ENCODE measurements at places on chromosomes 4 and X. TPM values are rescaled to one million over a fixed set of nuclear protein-coding genes. Genes with fewer than 3 reads are reported as not detected.

GRCh38 chr4:138562544-138562991 is 320.4 kb upstream of the SLC7A11 start:
- DNase-seq = no peak

DNA sequence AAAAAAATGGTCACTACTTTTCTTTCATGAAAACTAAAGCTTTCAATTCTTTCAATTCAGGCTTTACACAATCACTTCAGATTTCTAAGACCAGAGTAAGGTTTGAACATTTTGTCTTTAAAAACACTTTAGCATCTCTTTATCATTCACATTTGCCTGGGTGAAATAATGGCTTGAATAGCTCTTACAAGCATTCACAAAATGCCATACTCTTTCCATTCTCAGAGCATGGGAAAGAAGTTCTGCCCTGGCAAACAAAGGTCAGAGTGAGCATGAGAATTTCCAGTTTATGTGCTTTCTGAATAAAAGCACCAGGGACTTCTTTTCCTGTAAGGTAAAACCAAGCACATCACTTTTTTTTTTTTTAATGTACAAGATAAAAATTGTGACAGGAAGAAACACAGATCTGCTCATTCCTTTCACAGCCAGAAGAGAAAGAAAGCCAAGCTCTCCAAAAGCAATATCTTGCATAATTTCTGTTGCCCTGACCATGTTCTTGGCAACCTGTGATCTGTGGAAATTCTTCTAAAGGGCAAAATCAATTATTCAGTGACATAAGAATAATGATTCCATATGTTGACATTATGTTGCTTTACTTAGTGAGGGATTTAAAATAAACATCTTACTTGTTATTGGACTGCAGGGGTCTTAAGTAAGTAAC is 64.8 kb downstream of the CD40LG start:
- DNase-seq = no peak

Gene CXCL9
- total RNA-seq = 13.0 TPM

DNA sequence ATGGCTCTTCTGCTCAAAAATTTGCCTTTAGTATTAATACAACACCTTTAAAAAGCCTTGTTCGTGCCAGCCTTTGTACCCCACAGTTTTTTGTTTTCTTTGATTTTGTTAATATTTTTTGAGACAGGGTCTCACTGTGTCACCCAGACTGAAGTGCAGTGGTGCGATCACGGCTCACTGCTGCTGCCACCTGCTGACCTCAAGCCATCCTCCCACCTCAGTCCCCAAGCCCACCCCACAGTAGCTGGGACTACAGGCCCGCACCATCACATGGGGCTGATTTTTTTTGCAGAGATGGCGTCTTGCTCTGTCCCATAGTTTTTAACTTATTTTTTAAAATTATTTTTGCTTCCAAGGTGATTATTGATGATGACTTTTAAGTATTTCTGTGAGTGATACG is 134.0 kb downstream of the HTR2C start:
- no peak for DNase-seq

DNA sequence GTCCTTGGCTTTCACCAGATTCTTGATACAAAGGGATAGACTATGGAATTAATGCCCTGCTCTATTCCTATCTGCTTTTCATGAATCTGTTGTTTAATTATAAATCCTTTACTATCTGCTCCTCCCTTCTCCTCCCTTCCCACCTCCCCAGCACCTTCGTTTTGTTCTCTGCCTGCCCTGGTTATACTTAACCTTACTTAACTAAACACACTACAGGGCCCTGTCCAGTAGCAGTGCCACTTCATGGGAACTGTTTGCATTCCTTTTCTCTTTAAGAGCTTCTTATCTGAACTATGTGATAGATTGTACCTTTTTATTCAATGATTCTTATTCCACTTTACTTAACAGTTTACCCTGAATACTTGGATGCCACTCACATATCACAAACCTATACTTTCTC is 830 bp downstream of the HOPX start:
- no peak for DNase-seq

DNA sequence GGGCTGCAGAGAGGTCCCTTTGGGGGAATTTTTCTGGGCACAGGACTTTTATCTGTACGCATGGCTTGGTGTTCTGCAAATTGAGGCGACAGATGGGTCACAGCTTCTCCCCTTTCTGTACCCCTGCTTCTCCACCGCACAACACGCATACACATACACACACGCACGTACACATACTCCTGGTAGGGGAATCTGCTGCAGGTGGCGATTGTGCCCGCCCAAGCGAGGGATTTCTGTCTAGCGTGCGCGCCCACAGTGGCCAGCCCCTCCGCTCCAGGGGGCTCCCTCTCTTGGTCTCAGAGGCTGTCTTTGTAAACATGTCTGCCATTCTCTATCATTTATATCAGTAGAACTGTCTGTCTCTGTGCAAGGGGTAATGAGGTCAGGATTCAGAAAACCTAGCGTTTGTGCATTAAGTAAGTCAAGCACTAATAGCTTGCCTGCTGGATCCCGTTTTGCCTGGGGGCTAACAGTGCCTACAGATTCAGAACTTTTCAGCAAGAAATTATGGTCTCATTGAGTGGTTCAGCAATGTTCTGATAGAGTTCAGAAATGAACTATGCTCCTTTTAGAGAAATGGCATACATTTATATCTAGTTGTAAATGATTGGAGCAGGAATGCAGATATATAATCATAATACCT is 2.2 kb downstream of the GRID2 start:
- no peak for DNase-seq

DNA sequence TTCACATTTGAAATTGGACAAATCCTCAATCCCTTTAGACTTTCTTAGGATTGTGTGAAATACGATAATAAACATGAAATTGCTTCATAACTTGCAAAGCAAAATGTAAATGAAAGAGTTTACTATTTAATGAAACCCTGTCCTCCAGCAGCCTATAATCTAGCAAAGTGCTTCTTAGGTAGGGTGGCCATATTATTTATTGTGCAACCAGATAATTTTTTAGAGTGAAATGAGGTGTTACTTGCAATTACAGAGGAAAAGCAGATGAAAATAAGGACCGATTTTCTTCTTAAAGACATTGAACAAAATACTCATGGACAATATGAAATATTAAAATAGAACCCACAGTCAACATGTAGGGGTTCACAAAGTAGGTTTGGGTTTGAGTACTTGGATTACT is 116.2 kb upstream of the GALNT7 start:
- no peak for DNase-seq

GRCh38 chr4:122073615-122074014 is 78.5 kb upstream of the BLTP1 start:
- DNase-seq = no peak

Gene SUPT20HL2
- total RNA-seq = not detected

DNA sequence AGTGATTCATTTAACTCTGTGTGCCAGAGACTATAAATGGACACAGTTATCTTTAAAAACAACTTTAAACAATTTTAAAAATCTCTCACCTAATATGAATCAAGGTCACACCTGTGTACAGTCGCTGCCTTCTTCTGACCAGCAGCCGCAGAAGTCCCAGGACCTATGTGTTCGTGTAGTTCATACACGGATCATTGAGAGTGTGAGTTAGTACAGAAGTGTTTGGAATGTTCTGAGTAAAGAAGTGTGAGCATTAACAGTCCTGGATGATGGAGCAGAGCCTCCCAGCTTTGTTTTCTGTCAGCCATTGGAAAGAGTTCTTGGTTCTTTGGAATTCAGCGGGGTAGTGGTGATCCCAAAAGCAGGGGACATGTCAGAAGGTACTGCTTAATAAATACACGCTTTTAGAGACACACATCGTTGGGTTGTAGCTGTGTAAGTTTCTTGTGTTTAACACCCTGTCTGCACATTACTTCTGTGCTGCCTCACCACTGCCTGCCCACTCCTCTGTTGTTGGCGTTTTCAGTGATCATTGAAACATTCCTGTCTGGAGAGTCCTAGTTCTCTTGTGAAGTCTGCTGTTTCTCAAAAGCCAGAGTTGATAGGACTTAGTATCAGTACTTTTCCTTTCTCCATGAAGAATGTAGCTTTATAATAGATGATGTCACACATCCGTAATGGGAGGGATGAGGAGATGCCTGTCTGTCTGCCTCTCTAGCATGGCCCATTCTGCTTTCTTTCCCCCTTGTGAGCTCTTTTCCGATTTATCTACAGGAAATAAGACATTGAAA is 90.6 kb downstream of the PTTG2 start:
- DNase-seq = no peak

Gene GLRA3
- total RNA-seq = not detected

DNA sequence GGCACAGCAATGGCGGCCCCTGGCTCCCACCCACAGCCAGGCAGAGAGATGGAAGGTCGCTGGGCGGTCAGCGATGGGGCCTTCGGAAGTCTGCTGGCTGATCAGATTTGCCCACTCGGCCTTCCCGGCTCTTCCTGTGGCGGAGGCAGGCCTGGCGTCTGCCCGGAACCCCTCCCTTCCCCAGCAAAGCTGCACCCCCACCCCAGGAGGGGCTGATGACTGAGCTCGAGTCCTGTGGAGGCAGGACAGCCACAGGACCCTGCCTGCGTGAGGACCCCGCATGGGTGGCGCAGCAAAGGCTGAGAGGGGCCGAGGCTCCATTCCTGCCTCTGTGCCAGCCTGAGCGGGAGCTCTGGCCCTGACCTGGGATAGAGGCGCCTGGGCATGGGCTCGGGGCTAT is 34.8 kb downstream of the TACC3 start:
- DNase-seq = no peak

DNA sequence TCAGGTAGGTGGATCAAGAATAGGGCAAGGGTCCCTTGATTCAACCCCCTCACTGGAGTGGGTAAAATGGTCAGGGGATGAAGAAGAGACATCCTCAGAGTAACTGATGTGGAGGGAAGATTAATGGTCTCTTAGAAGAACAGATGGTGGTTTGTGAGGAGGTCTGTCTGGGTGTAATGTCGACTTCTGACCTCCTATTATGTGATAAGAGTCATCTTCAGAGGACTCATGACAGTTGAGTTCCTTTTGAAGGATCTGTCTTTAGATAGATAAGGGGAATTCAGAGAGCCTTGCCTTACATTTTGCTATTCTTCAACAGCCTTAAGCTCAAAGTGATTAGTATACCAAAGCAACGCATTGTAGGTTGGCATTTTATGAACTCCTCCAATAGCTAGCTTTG is 27.1 kb upstream of the MAGEA8 start:
- no peak for DNase-seq

Gene NMU
- total RNA-seq = 0.58 TPM

Gene HMX1
- not detected for total RNA-seq

Gene DGAT2L6
- not detected for total RNA-seq

DNA sequence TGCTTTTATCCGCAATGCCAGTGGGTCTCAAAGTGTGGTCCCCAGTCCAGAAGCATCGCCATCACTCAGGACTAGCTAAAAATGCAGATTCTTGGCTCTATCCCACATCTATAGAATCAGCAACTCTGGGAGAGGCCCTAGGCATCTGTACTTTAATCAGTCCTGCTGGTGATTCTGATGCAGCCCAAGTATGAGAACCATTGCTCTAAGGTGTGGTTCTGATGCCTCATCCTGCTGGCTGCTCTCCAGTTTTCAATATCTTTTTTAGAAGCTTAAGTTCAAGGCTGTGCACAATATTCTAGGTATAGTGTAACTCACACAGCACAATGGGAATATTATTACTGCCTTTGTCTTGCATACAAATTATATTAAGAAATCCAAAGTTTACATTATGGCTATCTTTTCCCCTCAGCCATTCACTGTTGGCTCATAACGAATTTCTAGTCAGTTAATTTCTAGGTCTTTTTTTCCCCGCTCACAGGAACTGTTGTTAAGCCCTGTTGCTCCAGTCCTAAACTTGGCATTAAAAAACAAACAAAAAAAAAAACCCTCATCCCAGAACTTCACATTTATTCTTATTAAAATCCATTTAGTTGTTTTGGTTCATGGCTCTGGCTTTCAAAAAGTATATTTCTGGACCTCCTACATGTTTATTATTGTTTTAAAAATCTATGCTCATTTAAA is 109.1 kb downstream of the PHEX start:
- DNase-seq = no peak

DNA sequence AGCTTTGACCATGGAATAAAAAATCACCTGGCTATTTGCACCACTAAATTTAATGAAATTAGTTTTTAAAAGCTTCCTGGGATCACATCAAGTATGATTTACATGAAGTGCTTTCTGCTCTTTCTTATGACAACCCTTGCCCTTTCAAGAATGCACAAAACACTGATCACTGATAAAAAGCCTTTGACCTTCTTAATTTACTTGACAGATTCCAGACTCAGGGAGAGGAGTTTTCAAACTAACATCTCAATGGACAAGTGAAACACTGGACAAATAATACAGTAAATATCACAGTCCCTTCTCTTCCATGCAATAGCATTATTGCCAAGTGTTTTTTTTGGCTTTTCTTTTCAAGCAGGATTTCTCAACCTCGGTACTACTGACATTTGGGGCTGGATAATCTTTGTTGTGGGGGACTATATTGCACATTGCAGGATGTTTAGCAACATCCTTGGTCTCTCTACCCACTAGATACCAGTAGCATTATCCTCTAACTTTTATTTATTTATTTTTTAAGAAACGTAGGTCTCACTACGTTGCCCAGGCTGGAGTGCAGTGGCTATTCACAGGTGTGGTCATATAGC is 86.3 kb downstream of the ZNF827 start:
- DNase-seq = no peak

DNA sequence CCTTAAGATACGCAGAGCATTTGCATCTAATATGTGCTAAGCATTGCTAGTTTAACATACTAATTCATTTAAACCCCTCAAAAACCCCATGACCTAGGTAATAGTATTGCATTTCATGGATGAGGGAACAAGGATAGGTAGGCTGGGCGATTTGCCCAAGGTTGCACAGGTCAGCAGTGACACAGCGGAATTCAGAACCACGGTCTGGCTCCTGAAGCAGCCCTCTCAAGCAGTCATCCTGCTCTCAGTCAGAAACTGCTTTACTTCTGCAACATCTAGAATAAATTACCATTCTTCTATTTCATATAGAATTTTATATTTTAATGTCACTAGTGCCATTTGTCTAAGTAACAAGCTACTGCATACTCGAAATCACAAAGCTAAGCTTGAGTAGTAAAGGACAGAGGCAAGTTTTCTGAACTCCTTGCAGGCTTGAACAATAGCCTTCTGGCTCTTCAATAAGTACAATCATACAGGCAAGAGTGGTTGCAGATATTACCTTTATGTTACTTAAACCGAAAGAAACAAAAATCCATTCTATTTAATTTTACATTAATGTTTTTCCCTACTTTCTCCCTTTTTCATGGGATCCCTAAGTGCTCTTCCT is 555 bp upstream of the SPP1 start:
- DNase-seq = no peak

- DNase-seq = no peak
Measured at GRCh38 chrX:22963196-22963595, 36.6 kb upstream of the DDX53 start.

Gene RADX
- 4.3 TPM for total RNA-seq

- DNase-seq = no peak
Measured at GRCh38 chrX:10986616-10987015, 124.5 kb upstream of the HCCS start.

GRCh38 chr4:22593933-22594332 is 78.1 kb upstream of the ADGRA3 start:
- no peak for DNase-seq

All from activated T-cell treated with anti-CD3 and anti-CD28 coated beads, Interleukin-2, amount 50 U/mL, for 4 hours (primary cell).